ENCODE measurements at places on chromosomes 3 and 15. TPM values are rescaled to one million over a fixed set of nuclear protein-coding genes. Genes with fewer than 3 reads are reported as not detected.

The SLC28A2 gene
- polyA plus RNA-seq, result not detected

The CATSPER2 gene
- 0.21 TPM for polyA plus RNA-seq

The PRR23E gene
- not detected for polyA plus RNA-seq

The AGBL1 gene
- not detected for polyA plus RNA-seq

The REC114 gene
- polyA plus RNA-seq, result not detected

The ONECUT1 gene
- polyA plus RNA-seq, result not detected

The TRIM59 gene
- polyA plus RNA-seq, result 29.4 TPM

DNA sequence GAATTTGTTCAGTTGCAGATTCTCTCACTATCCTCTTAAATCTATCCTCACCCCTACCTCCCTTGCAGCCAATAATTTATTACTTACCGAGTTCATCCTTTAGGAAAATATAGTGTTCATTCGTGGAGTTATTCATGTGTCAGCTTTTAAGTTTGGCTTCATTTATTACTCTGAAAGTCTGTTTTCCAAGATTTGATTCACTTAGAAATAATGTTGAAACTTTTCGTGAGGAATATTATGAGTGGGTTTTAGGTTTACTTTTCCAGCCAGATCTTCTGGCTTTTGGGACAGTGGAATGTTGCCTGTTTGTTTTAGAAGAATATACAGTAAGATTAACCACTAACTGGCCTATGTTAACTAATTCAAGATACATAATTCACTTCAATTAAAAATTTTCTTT lies 161.0 kb upstream of the CGNL1 start:
- no peak overlapping the region for H3K4me3 ChIP-seq
- H3K27me3 ChIP-seq, result no peaks in the 10 kb centered on the region
- no peaks in the 10 kb centered on the region for H3K36me3 ChIP-seq
- DNase-seq, result no peak
- no peak overlapping the region for H3K27ac ChIP-seq

GRCh38 chr3:54339608-54340007 lies 217.3 kb downstream of the CACNA2D3 start:
- no peaks in the 10 kb centered on the region for H3K27me3 ChIP-seq
- H3K4me1 ChIP-seq, result peaks cover 1% of the 10 kb centered on the region
- DNase-seq, result no peak
- H3K36me3 ChIP-seq, result no peaks in the 10 kb centered on the region
- H3K4me3 ChIP-seq, result no peak overlapping the region

GRCh38 chr3:124263168-124263567 lies 271.2 kb upstream of the ROPN1 start:
- DNase-seq, result no peak
- H3K36me3 ChIP-seq, result no peaks in the 10 kb centered on the region
- H3K4me3 ChIP-seq, result no peak overlapping the region
- H3K4me1 ChIP-seq, result no peaks in the 10 kb centered on the region
- no peak overlapping the region for H3K27ac ChIP-seq

- no peak overlapping the region for H3K27ac ChIP-seq
- H3K4me1 ChIP-seq, result peaks cover 19% of the 10 kb centered on the region
- H3K36me3 ChIP-seq, result no peaks in the 10 kb centered on the region
- no peak for DNase-seq
- peaks cover 65% of the 10 kb centered on the region for H3K27me3 ChIP-seq
Measured at GRCh38 chr3:50273689-50274065, 4.7 kb downstream of the SEMA3B start.

GRCh38 chr3:127259882-127260281 lies 28.0 kb downstream of the PRR20G start:
- no peaks in the 10 kb centered on the region for H3K36me3 ChIP-seq
- no peaks in the 10 kb centered on the region for H3K4me1 ChIP-seq
- H3K27me3 ChIP-seq, result peaks cover 5% of the 10 kb centered on the region
- H3K27ac ChIP-seq, result no peak overlapping the region
- no peak for DNase-seq

- H3K4me1 ChIP-seq, result no peaks in the 10 kb centered on the region
- no peak for DNase-seq
- no peak overlapping the region for H3K4me3 ChIP-seq
- no peaks in the 10 kb centered on the region for H3K36me3 ChIP-seq
Measured at GRCh38 chr3:38984731-38985130, 67.0 kb downstream of the SCN11A start.

DNA sequence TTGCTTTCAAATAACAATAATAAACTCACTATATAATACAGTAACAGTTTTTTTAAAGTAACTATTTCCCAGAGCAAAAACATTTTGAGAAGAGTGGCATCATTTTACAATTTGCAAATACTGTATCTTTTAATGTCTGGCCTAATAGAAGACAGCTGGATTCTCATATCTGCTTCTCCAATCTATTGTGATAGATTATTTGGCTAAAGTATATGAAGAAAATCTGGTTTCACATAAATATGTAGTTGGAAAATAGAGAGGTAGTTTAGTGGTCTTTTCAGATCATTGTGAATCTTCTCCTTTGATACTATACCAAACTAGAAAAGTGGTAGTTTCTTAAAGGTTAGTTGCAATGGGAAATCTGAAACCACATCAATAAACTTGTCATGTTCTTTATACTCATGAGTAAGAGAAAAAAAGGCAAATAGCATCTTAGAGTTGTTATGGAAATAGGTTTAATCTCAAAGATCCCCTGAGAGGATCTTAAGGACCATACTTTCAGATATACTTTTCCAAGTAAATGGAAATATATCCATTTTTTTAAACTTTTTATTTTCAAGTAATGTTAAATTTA lies 124.8 kb upstream of the NR2E3 start:
- no peaks in the 10 kb centered on the region for H3K4me1 ChIP-seq
- H3K4me3 ChIP-seq, result no peak overlapping the region
- no peak overlapping the region for H3K27ac ChIP-seq

DNA sequence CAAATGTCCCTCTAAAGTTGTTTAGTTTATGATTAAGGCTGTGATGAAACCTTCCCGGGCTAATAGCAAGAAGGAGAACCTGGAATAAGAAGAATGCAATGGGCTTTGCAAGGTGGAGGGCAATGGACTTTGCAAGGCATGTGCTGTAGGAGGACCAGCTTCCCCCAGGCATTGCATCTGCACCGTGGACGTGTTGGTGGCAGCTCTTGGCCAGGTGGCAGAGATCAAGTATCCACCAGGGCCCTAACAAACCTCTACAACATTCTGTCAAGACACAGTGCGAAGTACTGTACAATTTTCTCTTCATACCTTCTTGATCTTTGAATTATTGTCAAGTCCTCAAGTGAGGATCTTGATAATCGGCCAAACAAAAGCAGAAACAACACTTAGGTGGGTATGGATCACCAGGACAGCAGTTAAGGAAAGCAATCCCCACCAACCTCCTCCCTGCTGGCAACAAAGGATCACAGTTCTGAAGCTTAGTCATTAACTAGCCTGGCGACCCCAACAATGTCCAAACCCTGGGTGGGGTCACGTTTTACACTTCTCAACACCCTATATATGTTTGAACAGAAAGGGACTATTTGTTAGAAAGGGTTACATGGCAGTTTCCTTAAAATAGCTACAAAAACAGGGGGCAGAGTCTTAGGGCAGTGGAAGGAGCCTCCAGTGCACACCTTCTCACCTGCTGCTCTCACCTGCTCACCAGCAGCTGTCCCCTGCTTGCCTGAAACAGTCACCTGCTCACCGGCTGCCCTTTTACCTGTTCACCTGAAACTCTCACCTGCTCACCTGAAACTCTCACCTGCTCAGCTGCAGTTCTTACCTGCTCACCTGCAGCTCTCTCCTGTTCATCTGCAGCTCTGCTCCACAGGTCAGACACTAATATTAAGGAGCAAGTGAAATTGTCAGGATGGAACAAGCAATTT lies 137.9 kb upstream of the LIPC start:
- no peak overlapping the region for H3K27ac ChIP-seq
- no peak overlapping the region for H3K4me3 ChIP-seq
- no peaks in the 10 kb centered on the region for H3K4me1 ChIP-seq

DNA sequence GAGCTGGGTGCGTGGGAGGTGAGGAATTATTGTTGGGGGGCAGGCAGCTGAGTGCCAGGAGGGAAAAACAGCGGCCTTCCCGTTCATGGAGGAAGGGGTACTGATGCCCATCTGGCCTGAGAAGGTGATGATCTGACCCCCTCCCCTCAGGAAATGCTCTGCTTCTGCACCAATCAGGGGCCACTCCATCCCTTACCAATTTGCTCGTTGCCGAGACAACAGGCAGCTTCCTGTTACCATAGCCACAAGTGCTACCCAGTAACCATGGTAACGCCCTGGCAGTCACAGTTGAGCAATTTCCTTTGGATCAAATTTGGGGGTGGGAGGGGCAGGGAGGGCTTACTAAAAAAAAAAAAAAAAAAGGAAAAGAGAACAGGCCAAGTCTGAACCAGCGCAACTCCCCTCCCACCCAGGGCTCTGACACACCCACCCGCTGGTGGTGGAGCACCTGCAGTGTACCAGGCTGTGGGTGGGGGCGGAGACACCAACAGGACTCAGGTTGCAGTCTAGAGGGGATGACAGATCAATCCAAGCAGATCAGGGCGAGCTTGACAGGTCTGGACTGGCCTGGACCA lies 13.7 kb downstream of the CELF6 start:
- no peak overlapping the region for H3K4me3 ChIP-seq
